Upper lobe of right lung (tissue), 1 donor: ENCODE measurements at places on chromosomes 2 and 18. TPM values are rescaled to one million over a fixed set of nuclear protein-coding genes. Genes with fewer than 3 reads are reported as not detected.

Gene GPR35
- total RNA-seq = 3.4 TPM

Gene ADRA2B
- 0.14 TPM for total RNA-seq

Gene IL18RAP
- 4.9 TPM for total RNA-seq

Gene ABCA12
- total RNA-seq = 0.17 TPM

Gene ALLC
- not detected for total RNA-seq
